Urothelium cell line (cell line): ENCODE measurements at places on chromosomes 6 and 20.

DNA sequence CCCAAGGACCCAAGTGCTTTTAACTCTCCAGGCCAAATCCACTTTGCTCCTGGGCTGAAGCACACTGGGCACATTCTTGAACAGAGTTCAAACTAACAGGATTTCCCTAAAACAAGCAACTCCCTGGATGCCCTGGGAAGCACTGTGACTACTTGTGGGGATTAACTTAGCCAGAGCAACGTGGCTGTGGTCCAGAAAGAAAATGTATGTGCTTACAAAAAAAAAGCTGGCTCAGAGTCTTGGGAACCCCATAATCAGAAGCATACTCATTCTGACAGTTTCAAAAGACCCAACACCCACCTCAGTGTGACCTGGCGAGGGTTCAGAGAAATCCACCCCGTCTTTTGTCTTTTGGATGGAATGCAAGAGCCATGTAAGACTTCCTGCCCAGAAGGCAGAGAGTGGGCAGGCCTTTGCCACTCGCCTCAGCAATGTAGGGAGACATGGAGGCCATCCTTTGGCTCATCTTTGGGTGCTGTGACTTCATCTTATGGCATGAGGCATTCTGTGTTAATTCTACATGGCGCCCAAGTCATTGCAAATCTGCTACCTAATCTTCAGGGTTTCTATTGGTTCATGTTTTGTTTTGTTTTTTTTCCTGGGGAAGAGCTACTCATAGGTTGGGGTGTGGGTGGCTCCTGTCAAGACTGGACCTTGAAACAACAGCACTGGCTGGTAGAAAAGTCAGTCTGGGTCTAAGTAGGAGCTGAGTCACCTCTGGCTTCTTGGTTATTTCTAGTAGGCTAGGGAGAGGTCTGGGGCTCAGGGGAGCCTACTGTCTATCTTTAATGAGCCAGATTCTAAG lies 248.6 kb upstream of the SUPT3H start:
- peak; percentile 31 for DNase-seq

GRCh38 chr6:3343089-3343883 lies 84.5 kb downstream of the PSMG4 start:
- no peak for DNase-seq

DNA sequence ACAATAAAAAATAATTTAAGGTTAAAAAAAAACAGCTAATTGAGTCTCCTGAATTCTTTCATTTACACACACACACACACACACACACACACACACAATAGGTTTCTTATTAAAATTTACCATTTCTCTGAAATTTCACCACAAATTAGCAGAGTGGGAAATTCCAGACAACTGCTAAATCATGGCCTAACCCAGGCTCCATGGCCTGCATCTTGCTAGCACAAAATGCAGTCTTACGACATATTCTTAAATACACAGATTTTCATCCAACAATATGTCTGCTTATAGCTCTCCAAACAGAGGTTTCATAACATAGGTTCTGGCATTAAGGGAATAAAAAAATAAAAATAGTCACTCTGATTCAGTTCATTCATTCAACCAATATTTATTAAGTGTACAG lies 46.9 kb downstream of the SOD2 start:
- no peak for DNase-seq

- DNase-seq = no peak
Measured at GRCh38 chr6:69647726-69648125, 149.1 kb downstream of the LMBRD1 start.

GRCh38 chr6:143676437-143677045 lies 1.2 kb upstream of the PHACTR2 start:
- DNase-seq = no peak

DNA sequence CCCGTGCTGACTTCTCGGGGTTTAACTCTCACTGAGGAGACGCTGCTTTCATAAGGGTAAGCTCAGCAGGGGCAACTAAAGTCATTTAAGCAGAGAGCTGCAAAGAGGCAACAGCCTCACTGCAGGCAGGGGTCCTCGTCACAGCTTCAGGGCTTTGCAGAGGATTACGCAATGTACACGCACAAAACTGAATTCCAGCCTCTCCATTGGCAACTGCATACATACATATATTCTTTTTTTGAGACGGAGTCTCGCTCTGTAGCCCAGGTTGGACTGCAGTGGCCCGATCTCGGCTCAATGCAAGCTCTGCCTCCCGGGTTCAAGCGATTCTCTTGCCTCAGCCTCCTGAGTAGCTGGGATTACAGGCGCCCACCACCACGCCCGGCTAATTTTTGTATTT lies 2.4 kb downstream of the GMEB2 start:
- no peak for DNase-seq
